ENCODE measurements at places on chromosomes 12 and 14. TPM values are rescaled to one million over a fixed set of nuclear protein-coding genes. Genes with fewer than 3 reads are reported as not detected.

The GPR84 gene
- total RNA-seq, result not detected

The OR6C3 gene
- not detected for total RNA-seq

The C2CD5 gene
- 16.4 TPM for total RNA-seq

The SLC10A1 gene
- not detected for total RNA-seq

The RBP5 gene
- 15.7 TPM for total RNA-seq

The HOXC6 gene
- 4.0 TPM for total RNA-seq

The PRH2 gene
- not detected for total RNA-seq

The KLRC4 gene
- not detected for total RNA-seq

The C12orf50 gene
- not detected for total RNA-seq

The SLC4A8 gene
- total RNA-seq, result not detected

The IFNG gene
- 0.38 TPM for total RNA-seq

The TESPA1 gene
- 2.4 TPM for total RNA-seq

The RPS6KA5 gene
- 7.7 TPM for total RNA-seq

The RPS6KL1 gene
- 13.6 TPM for total RNA-seq

The ACOT6 gene
- total RNA-seq, result not detected

The JDP2 gene
- 8.9 TPM for total RNA-seq

The CATSPERB gene
- total RNA-seq, result 0.67 TPM

The KLHDC1 gene
- total RNA-seq, result 0.22 TPM

The SLC15A4 gene
- 11.6 TPM for total RNA-seq

The INSM2 gene
- not detected for total RNA-seq

The TBC1D30 gene
- total RNA-seq, result 0.55 TPM

The TRIM9 gene
- total RNA-seq, result 0.09 TPM

Measured in K562 (cell line).